ENCODE measurements at places on chromosomes 3 and 15.
A peak's percentile ranks its signal among the peaks of the same experiment; 100 is the strongest.

- DNase-seq: no peak
Observed at GRCh38 chr3:71099997-71100719, 483.4 kb downstream of the FOXP1 start.

- DNase-seq: no peak
Observed at GRCh38 chr15:72592097-72592496, 62.4 kb upstream of the GOLGA6B start.

DNA sequence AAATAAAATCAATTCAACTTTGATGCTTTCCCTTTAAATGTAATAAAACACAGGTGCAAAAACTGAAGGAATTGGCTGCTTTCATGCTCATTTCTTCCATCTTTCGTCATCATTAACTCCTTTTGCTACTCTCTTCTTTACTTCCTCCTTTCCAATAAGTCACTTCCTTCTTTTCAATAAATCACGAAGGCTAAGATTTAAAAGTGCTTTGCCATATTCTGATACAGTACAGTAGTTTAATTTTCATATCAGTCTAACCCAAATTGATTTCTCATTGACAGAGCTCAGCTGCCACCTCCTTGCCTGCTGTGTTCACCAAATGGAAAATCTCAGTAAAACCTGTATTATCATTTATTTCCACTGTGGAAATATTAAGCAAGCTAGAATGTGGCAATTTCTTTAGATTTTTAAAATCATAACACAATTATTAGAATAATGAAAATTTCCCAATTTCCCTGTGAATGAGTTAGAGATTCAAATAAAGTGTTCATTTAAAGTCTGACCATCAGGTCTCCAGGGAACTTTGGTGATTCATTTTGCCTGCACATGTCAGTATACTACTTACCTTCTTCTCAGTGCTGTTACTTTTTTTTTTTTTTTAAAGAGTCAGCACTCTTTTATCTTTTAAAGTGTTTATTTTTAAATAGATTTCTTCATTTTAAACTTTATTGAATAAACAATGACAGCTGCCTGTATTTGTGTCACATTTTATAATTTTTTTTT, 41.6 kb downstream of the NANOGP8 start:
- no peak for DNase-seq

- no peak for DNase-seq
Observed at GRCh38 chr3:102024270-102024904, 175.1 kb downstream of the NFKBIZ start.

- no peak for DNase-seq
Observed at GRCh38 chr3:160703974-160704373, 27.0 kb downstream of the ARL14 start.

GRCh38 chr3:83928903-83929302, 1029.9 kb upstream of the CADM2 start:
- DNase-seq: no peak

GRCh38 chr3:8504611-8504973, 3.0 kb downstream of the LMCD1 start:
- no peak for DNase-seq

GRCh38 chr15:72037321-72037720, 80.6 kb downstream of the MYO9A start:
- no peak for DNase-seq

DNA sequence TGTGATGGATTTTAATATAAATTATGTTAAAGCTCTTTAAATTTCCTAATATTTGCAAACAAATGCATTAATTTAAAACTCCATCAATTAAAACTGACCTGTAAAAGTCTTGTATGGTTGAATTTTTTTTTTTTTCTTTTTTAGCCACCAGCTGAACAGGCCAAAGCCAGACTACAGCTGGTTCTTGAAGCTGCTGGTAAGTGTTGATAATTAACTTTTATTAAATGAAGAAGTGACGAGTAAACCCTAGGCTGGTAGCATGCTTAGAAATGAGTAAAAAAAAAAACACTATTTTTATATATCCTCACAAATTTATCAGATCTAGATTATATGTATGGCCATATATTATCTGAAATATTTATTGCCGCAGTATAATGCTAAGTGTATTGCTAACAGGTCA, 216.3 kb upstream of the MLF1 start:
- no peak for DNase-seq

GRCh38 chr15:70715840-70716485, 47.4 kb downstream of the UACA start:
- DNase-seq: no peak

DNA sequence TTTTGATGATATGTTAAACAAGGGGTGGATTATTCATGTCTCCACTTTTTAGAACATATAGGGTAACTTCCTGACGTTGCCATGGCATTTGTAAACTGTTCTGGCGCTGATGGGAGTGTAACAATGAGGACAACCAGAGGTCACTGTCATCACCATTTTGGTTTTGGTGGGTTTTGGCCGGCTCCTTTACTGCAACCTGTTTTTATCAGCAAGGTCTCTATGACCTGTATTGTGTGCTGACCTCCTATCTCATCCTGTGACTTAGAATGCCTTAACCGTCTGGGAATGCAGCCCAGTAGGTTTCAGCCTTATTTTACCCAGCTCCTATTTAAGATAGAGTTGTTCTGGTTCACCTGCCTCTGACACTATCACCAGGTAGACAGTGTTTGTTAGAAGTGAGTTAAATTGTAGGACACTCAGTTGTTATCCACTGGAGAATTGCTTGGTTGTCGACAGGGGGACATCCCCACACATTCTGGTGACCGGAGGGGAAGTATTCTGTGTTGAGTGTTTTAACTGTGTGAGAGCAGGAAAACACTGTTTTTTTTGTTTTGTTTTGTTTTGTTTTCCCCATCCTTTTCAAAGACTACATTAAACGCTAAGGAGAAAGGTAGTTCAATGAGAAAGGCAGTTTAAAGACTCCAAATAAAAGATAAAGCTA, 36.9 kb upstream of the SKIL start:
- DNase-seq: no peak

DNA sequence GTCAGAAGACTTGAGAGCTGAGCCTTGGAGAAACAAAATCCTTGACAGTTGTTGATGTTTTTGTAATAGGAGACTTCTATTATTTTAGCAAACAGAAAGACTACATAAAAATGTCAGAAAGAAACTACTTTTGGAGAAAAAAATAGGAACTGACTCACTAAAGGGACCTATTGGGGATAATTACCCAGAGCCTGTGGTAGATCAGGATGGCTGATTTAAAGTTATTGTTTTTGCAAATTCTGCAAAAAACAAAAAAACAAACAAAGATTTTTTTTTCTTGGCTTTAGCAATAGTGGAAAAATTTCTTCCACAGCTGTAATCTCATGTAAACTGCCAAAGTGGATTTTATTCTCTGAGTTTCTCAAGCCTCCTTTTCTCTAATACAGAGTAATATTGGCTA, 101.5 kb upstream of the SATB1 start:
- DNase-seq: no peak

DNA sequence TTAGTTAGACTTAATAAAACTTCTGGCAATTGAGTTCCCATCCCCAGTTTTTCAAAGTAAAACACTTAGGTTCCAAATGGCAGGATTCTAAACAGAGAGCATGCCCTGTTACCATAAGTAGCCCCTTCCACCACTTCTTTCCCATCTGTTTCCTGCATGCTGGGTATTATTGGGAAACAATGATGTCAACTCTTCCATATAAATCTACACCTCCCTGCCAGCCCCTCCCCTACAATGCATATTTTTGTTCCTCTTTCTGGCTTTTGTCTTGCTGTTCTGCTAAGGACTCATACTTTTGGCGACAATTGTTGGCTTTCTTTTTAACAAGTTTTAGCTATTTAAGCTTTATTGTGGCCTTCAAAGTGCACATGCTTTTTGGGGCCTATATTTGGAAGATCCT, 11.1 kb downstream of the ARHGAP31 start:
- DNase-seq: peak; percentile 26

DNA sequence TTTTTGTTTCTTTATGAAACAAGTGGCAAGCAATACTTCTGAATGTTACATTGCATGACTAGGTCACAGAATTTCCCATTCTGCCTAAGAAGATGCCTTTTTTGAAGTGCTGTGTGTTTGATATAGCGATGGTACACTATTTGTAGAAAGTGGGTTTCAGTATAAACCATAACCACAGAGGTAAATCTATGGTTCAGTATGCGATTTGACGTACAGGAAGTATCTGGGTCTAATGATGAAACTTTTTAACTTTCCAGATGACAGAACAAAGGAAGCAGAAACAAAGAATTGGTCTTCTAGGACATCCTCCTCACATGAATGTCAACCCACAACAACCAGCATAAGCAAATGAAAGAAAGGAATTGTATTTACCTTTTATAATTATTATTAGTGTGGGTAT, 133.4 kb upstream of the BHLHE40 start:
- DNase-seq: no peak

GRCh38 chr3:85740561-85740960, 781.8 kb downstream of the CADM2 start:
- no peak for DNase-seq

DNA sequence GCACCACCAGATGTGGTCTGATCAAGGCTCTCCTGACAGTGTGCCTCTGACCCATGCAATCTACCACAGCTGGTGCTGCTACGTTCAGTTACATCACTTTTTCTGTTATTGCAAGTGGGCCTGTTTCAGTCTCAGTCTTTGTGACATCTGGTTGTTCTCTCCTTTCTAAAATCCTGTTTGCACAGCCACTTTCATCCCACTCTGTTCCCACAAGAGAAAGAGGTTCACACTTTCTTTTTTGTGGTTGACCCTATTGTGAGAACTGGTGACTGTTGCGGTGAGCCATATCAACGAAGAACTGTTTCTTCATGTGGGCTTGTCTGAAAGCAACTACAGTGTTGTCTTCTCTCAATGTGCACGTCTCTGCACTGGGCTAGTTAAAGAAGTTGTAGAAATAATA, 342.8 kb upstream of the ARPP21 start:
- DNase-seq: no peak

DNA sequence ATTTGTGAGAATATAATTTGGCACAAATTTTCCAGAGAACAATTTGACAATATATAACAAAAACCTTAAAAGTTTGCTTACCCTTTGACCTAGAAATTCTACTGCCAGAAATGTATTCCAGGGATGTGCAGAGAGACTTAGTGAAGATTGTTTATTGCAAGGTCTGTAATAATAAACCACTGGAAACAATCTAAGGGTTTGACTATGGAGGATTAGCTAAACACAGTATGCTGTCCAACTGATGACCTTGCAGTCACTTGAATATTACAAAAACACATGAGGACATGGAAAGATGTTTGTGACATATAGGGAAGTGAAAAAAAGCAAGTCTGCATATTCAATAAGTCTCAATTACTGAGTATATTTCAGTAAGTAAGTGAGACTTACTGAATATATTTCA, 48.1 kb upstream of the CDV3 start:
- no peak for DNase-seq

GRCh38 chr3:29408676-29409075, 127.8 kb downstream of the RBMS3 start:
- DNase-seq: no peak

DNA sequence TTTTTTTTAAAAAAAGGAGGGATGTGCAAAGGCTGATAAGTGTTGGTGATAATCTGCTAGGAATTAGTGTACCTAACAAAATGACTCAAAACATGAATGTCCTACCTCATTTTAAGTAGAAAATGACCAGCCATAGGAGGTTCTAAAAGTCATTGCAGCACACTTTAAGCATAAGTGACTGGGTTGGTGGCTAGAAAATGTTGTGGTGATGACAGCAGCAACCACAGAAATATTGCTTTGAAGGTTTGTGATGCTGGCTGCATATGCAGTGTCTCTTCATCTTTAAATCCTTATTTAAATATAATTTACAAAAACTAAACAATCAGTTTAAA, 55.2 kb downstream of the CMSS1 start:
- DNase-seq: no peak

GRCh38 chr3:86815880-86816279, 175.1 kb downstream of the VGLL3 start:
- no peak for DNase-seq

- no peak for DNase-seq
Observed at GRCh38 chr3:117695321-117695720, 985.7 kb downstream of the TUSC7 start.

- no peak for DNase-seq
Observed at GRCh38 chr3:178901204-178901603, 170.4 kb downstream of the ZMAT3 start.

DNA sequence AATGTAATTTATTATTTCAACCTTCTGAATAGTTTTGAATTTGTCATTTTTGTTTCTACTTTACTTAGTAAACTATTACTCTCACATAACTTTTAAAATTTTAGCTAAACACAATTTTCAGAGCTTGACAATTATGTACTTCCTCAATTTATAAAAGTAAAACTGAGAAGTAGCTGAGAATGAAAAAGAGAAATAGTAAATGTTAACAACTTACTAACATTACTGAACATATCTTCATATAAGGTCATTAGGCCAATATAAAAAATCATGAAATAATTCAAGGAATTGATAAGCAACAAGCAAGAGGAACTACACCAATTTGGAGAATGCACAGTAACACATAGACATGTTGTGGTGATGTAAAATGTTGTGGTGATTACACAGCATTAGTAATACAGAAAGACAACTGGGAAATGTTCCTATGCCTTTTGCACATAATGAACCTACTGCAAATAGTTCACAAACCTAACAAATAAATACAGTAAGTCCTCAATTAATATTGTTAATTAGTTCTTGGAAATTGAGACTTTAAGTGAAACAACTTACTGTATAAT, 137.9 kb downstream of the CBLB start:
- DNase-seq: no peak

DNA sequence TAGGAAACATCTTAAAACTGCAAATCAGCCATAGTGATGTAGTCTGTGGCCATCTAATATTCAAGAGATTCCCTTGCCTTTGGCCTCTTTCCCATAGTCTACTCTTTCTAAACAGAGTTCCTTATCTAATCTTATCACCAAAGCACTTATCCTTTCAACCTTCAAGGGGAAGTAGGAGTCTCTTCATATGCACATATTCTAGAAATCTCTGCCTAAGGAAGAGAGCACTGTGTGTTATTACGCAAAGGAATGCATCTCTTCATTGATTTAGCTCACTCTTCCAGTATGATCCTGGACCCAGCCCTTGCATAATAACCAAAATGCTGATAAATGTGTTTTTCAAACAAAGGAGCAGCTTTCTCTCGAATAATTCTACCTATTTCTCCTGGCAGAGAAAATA, 253.7 kb upstream of the TPRG1 start:
- DNase-seq: no peak

DNA sequence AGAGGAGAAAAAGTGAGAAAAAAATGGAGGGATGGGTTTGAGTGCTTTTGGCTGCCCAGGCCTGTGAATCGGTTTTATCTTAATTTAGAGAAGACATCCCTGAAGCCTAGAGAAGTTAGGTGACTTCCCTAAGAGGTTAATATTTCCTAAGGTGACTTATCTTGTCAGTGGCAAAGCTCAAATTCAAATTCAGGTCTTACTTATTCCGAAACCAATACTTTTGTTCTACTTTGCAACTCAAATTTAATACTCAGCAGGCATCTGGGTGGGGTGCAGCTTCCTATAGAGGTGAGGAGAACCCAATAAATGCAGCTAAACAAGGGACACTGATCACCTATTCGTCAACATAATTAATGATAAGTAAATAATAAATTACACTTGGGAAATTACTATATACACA, 54.9 kb upstream of the MYRIP start:
- no peak for DNase-seq

Measured in DMS 273 treated with DMSO at 0.1 percent for 48 hours (cell line).